ENCODE measurements at places on chromosomes 2 and 18.
A peak's percentile ranks its signal among the peaks of the same experiment; 100 is the strongest.

- DNase-seq, result peak; percentile 71
Observed at GRCh38 chr2:196170606-196171247, 651 bp downstream of the STK17B start.

GRCh38 chr18:35707674-35708073, 126.1 kb downstream of the GALNT1 start:
- no peak for DNase-seq

DNA sequence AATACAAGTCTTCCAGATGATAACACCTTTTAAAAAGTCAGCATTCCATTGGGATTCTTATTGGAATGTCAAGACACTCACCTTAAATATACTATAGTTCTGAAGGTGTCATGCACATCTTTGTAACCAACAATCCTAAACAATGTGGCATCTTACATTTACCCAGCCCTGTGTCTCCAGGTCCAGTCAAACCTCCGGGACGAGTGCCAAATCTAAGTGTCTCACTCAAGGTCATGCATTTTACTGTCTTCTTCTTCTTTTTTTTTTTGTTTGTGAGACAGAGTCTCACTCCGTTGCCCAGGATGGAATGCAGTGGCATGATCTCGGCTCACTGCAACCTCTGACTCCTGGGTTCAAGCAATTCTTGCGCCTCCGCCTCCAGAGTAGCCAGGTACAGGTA, 206.9 kb upstream of the FAM98A start:
- DNase-seq, result no peak

GRCh38 chr2:38381381-38382143, 4.5 kb upstream of the ATL2 start:
- DNase-seq, result no peak

DNA sequence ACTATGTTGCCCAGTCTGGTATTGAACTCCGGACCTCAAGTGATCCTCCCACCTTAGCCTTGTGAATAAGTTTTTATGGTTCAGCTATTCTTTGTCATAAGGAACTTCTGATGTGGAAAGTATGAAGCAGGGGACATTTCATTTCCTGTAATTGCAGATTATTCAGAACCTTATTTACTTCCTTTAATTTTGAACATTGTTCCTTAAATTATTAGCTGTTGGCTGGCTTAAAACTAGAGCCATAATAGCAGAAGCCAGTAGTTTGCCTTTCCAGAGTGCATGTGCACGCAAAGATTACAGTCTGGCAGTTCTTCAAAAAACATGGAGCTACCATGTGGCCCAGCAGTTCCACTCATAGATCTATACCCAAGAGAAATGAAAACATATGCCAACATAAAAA, 53.1 kb downstream of the PMS1 start:
- no peak for DNase-seq

DNA sequence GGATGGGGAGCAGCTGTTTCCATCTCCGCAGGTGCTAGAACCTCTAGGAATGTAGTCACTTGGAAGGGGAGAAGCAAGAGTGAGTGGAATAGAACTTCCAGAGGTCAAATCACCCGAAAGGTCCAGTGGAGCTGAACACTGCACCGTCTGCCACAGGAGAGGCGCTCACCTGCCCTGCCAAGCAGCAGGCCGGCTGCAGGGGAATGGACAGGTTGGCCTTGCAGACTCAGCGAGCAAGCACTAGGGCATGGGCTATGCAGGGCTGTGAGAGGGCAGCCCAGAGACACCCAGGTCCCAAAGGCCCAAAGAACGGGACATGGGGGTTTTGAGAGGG, 214.2 kb downstream of the TNS1 start:
- DNase-seq, result no peak

DNA sequence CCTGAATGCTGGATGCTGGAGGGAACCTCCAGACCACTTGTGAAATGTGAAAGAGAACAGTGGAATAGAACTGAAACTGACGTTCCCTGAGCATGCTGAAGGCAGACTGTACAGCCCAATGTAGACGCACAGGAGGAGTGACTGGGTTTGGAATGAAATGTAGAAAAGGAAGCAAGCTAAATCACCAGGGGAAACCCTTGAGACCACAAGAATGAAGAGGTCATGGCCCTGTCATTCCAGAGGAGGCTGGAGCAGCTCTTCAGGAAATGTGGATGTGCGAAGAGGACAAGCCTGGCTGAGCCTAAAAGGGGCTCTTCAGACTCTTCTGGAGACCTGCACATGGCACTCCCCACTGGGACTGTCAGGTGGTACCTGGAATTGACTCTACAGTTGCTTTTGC, 118.5 kb upstream of the ALPP start:
- DNase-seq, result no peak

GRCh38 chr18:58700209-58700608, 28.9 kb downstream of the MALT1 start:
- no peak for DNase-seq

DNA sequence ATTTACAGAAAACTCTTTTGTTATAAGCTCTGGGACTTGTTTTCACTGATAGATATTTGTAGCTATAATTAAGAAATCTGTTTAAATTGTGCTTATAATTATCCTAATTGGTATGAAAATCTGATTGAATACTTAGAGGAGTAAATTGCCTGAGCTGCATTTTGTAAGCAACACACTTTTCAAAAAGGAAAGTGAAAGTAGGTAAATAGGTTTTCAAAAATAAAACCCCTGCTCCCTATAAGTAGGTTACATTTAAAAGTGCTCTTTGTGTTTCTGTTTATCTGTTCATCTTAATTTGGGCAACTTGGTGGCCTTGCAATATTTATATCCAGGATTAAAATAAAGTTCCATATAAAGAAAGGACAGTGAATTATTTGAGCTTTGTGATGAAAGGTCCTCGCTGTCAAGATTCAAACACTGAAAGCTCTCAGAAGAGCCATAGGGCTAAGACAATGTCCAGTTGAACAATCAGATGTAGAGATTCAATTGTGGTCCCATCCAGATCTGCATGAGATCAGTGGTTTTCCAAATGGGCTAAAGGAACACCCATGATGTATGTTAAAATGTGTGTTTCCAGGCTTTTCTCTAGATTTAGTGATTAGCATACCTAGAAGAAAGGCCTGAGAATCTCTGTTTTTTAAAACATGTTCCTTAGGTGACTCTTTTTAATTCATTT, 371.6 kb downstream of the RPRM start:
- no peak for DNase-seq

DNA sequence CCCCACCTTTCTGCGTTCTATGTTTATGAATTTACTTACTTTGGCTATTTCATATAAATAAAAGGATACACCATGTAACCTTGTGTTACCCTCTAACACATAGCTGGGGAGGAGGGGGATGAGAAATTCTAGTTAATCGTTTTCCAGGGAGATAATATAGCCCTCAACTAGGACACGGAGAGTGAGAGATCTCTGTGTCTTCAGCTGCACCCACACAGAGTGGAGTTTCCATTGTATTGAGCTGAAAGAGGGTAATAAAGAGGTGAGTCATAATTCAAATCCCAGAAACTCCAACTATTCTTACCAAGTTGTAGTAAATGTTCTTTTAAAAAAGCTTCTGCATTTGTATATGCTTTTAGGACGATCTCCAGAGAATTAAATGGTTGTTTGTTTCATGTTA, 110.1 kb upstream of the SULT1C3 start:
- DNase-seq, result no peak

GRCh38 chr2:7243276-7243675, 326.1 kb downstream of the RNF144A start:
- no peak for DNase-seq

DNA sequence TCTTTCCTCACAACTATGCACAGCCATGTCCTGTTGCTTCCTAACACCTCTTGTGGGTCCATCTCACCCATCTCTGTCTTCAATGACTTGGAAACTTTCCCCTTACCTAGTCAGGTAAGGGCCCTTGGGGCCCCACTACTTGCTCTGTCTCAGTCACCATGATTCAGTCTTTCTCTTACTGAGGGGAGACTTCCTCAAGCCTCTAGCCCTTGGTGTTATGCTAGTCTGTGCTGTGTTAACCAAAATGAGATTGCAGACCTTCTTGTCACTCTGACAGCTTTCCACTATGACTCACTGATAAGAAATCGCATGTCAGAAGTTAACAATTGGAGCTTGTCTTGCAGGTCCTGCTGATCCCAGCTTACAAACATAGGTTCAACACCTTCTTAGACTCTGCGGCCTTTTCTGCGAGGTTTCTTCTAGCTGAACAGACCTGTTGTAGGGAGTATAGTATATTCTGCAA, 65.3 kb downstream of the WDR75 start:
- DNase-seq, result no peak

- no peak for DNase-seq
Observed at GRCh38 chr2:47028846-47029560, 113.4 kb upstream of the MCFD2 start.

GRCh38 chr18:48557640-48558174, 18.9 kb downstream of the CTIF start:
- no peak for DNase-seq

DNA sequence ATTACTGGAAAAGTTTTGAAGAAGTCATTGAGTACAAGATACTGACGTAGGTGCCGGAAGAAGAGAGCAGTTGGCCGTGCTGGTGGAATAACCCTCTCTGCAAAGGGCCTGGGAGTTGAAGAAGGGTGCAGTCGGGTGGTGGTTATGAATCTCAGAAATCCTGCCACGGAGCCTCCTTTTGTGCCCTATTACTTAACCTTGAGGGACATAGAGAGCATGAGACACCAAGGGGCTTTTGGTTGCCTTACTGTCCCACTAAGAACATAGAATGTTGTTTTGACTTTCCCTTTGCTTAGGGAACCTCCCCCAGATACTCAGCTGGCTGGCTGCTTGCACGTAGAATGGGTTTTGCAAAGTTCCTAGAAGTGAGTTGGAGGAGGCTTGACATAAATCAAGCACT, 1.3 kb upstream of the CD28 start:
- DNase-seq, result peak; percentile 62

DNA sequence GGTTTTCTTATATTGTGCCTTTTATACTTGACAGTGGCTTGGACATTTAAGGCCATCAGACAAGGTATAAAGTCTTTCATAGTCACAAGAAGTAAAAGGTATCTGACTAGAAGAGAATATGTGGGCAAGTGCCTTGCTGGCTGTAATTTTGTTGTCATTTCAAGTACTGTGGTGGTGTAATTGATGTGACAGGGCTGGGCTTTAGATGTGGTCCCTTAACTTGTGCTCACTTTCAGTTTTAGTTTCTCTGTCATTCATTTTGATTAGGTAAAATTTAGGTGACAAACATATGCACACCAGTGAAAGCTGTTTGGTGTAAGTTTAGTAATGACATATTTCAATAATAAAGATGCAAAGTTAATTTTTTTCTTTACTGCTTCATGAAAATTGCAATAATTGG, 31.2 kb upstream of the TBR1 start:
- DNase-seq, result peak; percentile 17

DNA sequence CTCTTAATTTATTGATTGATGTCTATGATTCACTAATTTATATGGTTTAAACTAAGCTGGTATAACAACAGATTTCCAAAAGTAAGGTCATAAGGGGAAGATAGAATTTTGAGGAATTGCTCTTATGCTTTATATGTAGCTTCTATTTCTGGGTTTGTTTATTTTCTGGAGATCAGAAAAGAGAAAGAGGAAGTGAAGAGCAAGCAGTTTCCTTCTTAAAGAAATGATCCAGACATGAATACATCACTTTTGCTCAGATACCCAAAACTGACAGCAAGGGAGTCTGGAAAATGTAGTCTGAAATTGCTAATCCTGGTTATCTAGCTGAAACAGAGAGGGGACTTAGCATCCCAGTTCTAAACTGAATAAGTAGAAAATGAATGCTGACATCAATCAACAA, 912.5 kb upstream of the CRIM1 start:
- no peak for DNase-seq

DNA sequence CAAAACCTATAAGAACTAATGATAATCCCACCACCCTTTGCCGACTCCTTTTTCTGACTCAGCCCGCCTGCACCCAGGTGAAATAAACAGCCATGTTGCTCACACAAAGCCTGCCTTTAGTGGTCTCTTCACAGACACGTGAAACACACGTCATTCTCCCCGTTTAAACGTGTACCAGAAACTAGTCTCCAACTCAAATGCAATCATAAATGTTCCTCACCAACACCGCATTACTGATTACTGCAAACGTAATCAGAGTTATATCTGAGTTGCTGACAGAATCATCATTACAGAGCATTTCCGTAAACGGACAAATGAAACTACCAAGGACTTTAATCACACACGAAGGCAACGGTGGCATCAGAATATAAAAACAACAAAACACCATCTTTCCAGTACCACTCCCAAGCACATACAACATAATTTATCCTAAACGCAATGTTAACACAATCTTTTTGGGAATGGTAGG, 1.9 kb downstream of the CLK1 start:
- peak; percentile 64 for DNase-seq

- peak; percentile 37 for DNase-seq
Observed at GRCh38 chr2:234401426-234401825, 95.5 kb downstream of the ARL4C start.

DNA sequence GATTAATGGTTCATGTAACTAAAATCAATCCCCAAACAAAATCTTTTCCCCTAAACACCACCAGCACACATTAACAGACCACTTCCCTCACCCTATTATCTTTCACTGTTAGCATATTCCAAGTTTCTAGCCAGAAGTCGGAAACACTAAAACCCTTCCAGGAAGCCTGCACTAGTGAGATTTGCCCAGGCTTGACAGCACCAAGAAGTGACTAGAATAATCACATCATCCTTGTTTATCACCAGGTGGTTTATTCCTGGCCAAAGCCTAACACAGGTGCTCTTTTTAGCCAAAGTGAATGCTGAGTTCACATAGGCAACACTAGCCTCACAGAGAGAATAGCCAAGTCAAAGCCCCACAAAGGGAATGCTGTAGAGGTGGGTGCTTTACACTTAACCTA, 221.2 kb upstream of the HNRNPA3 start:
- no peak for DNase-seq

- no peak for DNase-seq
Observed at GRCh38 chr2:99852956-99853355, 289.4 kb downstream of the AFF3 start.

DNA sequence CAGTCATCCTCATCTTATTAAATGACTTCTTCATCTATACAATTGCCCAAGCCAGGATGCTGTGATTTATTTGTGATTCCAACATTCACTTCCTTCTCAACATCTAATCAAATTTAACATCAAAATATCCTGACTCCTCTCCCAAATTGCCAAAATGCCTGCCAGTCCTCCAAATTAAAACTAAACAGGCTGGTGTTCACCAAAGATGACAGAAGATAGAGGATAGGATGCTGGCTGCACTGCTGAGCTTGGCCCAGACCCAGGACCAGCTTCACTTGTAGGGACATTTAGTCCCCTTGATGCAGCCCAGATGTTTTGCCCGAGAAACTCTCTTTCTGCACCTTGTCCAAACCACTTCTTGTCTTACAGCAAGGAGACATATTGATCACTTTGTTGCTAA, 540.0 kb upstream of the CNTNAP5 start:
- no peak for DNase-seq

GRCh38 chr18:63465059-63465458, 11.7 kb upstream of the SERPINB5 start:
- DNase-seq, result no peak

GRCh38 chr2:75241696-75242095, 42.4 kb upstream of the TACR1 start:
- DNase-seq, result no peak

GRCh38 chr18:58180738-58181353, 136.8 kb downstream of the NEDD4L start:
- DNase-seq, result peak; percentile 63

- no peak for DNase-seq
Observed at GRCh38 chr2:32061430-32061829, 1.9 kb upstream of the SPAST start.
